CD4-positive, alpha-beta T cell treated with Interleukin-17A for 4 hours (primary cell): ENCODE measurements at places on chromosomes 12 and 14.

DNA sequence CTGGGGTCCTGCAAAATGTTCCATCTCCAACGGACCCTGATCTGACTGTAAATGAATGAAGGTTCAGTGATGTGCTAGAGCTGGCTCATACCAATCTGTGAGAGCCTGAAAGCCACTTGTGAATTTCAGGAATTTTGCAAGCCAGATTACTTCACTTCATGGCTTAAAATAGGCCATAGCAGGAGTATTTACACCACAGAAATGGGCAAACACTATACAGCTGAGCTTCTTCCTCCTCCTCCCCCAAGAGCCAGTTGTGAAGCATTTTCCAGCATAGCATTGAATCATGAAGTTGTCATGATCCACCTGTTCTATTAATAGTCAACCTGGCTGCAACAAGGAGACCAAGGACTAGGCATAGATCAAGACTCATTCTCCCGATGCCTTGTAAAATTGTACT is 141.3 kb upstream of the RASSF8 start:
- no peak for DNase-seq

GRCh38 chr12:50572287-50572686 is 67.5 kb downstream of the DIP2B start:
- no peak for DNase-seq

DNA sequence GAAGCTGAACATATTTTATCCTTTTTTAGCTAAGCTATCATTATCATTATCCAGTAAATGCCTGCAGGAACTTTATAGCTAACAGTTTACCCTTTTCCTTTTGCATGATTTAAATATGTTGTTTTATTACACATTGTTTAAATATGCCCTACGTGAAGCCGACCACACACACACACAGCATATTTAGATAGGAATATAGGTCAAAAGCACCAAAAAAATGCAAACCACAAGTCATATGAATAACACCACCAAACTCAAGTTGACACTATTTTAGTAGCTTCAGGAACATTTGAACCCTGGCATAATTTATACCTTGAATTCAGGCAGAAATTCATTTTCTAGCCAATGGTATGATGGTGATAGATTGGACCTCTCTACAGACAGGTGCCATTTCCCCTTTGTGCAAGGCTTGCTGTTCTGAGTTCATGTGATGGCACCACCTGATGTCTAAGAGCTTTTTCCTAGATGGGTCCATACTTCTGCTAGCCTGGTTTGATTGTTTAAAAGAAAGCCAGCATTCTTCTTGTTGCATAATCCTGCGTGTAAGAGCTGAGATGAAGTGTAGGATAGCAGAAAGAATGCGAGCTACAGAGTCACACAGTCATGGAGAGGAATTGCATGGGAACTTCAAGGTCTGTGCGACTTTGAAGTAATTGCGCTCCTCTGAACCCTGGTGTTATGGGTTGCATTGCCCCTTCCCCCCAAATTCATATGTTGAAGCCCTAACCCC is 454.8 kb upstream of the SOX5 start:
- DNase-seq: no peak

DNA sequence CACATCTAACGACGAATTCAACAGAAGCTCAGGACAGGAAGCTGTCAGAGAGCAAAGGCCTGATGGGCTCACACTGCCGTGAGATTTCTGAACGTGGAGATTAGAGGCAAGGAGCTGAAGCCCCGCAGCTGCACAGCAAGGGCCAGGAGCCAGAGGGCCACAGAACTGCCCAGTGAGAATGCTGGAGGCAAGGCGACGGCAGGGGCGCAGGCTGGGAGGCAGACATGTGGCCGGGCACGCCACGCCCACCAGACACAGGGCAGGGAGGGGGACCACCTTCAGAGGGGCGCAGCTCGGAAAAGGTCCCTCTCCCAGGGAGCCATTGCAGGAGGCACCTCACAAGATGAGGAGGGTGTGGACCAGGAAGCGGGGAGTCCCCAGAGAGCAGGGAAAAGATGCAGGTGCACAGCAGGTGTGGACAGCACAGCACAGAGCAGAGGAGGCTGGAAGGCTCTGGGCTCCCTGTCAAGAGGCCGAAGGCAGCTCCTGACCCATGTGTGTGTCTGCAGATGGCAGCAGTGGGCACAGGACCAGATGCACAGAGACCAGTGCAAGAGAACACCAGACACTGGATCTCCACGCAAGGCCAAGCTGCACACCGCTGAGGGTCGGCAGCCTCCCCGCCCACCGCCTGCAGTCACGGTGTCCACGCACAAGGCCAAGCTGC is 23.0 kb downstream of the BTBD6 start:
- DNase-seq: no peak

- no peak for DNase-seq
Measured at GRCh38 chr12:55719371-55719770, 822 bp upstream of the RDH5 start.
